Progenitor cell of endocrine pancreas (in vitro differentiated cells): ENCODE measurements at places on chromosomes 5 and 9.

DNA sequence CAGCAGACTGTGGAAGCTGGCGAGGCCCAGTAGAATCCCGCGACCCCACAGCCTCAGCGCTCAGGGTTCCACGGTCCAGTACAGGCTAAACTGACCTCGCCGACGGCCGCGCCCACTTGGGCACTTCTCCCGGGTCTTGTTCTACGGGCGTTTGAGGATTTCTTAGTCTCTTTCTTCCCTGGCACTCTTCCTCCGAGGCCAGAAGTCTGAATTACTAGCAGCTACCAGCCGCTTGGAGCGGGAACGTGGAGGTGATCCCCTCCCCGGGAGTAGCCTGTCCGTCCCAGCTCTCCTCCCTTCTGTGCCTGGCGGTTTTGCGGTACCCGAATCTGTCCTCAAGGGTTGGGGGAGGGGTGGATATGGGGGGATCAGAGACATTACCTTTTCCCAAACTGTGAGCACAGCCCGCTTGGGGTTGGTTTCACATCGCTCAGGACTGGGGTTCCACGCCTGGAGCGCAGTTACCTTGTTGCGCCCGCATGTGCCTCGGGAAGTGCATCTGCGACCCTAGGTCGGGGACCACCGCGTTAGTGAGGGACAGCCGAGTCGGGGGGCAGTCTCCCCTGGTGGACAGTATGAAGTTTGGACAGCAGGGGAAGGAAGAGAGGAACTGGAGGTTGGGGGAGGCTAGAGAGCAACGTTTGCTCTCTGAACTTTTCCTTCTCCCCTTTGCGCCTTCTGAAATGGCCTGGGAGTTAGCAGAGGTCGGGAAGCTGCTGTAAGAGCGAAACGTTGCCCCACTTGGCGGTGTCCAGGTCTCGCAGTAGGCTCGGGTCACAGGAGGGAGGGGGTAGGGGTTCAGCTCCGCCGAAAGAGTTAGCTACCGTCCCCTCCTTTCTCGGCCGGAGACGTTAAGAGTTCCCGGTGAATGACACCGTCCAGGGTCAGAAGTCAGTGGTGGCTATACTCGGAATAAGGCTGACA is 190.8 kb downstream of the MEF2C start:
- no peak for DNase-seq

GRCh38 chr5:58457050-58457449 is 2.8 kb downstream of the PLK2 start:
- no peak for DNase-seq

GRCh38 chr5:72386639-72387038 is 66.5 kb downstream of the PTCD2 start:
- DNase-seq, result no peak

GRCh38 chr9:134847138-134847537 is 33.5 kb upstream of the FCN2 start:
- DNase-seq, result no peak

- DNase-seq, result no peak
Observed at GRCh38 chr9:93577078-93577974, 942 bp downstream of the PHF2 start.

DNA sequence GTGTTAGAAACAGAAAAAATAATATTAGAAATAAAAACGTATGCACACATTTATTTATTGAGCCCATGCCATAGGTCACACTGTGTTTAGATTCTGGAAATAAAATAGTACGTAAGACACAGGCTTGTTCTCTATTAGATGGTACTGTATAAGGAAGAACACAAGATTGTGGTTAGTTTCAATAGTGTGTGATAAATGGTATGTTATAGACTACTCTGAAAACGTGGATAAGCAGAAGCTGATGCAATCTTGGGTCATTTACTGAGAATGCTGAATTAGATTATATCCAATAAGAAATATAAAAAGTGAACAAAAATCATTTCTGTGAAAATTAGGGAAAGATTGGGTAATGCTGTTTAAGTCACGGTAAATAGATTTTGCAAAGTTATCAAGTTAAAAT is 1456.4 kb upstream of the ACO1 start:
- no peak for DNase-seq

DNA sequence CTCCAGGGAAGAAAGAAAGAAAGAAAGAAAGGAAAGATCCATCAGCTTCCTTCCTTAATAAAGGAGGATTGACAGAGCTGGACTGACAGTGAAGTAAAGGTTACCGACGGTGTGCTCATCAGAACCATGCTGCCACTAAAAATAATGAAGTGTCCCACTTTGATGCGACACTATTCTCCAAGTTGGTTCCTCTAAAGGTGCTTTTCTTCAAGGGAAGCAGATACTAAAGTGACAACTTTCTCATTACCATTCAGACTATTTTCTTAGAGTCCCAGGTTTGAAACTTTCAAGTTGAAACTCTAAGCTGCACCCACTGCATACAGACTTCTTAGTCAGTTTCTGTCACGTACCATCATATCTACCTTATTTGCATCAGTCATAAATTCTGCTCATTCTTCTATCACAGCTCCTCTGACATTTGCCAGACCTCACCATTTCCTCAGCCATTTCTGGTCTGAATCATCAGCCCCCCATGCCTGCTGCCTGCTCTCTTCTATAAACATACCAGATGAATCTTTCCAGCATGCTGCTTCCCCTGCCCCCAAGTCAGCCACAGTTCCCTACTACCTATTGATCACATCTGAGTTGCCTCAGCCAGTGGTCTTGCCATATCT is 177.6 kb downstream of the DEPDC1B start:
- DNase-seq, result no peak

DNA sequence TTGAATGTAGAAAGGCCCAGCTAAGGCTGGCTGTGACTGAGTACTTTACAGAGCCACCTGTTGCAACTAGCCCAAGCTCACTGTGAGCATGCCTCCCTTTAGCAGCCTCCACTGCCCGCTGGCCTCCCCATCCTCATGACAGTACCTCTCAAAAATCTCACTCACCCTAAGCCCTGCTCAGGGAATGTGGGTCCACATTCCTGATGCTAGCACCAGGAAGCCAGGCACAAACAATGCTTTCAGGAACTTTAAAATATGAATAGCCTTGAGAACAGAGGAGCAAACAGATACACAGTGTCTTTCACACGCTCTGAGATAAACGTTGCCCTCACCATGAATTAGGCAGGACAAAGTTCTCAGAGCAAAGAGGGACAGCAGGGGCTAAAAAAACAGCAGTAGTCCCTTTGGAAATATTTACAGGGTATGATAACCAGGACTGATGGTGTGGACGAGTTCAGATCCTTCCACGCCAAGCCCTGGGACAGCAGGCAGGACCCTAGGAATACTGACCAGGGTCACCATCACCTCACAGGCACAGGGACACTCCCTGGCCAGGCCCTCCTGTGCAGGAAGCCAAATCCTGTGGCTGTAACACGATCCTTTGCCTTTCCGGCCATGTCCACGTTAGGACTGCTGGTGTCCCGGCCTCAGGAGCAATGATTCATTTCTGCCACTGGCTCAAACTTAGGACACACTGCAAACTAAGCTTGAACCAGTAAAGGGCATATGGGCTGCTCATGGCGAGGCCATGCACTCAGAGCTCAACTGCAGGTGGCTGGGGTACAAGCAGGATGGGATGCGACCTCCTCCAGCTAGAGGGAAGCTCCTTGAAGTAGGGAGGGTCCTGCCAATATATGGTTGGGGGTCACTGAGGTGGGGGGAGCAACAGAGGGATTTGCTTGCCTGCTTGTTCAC is 9.6 kb downstream of the ACSL6 start:
- no peak for DNase-seq

- DNase-seq, result no peak
Observed at GRCh38 chr9:104808035-104808614, 44.2 kb downstream of the NIPSNAP3B start.

- DNase-seq, result no peak
Observed at GRCh38 chr9:84137968-84138367, 157.4 kb downstream of the RMI1 start.

GRCh38 chr9:76023715-76024195 is 133.3 kb downstream of the PCSK5 start:
- DNase-seq, result no peak

GRCh38 chr5:165887147-165887546 is 2381.7 kb downstream of the MAT2B start:
- no peak for DNase-seq

- no peak for DNase-seq
Observed at GRCh38 chr5:94709277-94709676, 90.8 kb downstream of the SLF1 start.

DNA sequence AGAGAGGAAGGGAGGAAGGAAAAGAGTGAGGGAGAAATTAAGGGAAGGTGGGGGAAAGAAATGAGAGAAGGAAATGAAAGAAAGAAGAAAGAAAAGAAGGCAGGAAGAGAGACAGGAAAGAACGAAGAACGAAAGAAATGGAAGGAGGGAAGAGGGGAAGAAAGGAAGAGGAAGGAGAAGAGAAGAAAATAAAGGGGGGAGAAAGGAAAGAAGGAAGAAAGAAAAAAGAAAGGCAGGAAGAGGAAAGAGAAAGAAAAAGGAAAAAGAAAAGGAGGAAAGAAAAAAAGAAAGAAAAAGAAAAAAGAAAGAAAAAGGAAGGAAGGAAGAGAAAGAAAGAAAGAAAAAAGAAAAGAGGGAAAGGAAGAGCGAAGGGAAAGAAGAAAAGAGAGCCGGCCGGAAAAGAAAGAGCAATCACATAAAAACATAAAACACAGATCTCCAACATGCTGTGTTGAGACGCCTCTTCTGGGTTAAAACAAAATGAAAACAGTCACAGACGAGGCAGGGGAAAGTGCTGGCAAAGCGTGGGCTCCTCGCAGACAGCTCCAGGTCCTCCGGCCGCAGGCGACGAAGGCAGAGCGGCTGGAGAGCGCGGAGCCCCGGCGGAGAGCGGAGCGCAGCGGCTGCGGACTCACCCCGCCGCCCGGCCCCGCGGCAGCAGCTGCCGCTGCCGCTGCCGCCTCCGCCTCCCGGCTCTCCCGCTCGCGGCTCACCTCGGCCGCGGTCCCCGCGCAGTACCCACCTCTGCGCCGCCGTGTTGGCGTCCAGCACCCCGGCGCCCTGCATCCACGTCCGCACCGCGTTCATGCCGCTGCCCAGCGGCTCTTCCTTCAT is 896 bp downstream of the EBF1 start:
- peak; percentile 32 for DNase-seq
